Smooth muscle cell of the umbilical artery (primary cell): ENCODE measurements at places on chromosomes 2 and 18. TPM values are rescaled to one million over a fixed set of nuclear protein-coding genes. Genes with fewer than 3 reads are reported as not detected.

The HOXD13 gene
- total RNA-seq, result 2.2 and 2.4 TPM in 2 replicates

The DPY30 gene
- 65.3 and 66.3 TPM in 2 replicates for total RNA-seq

The HOXD12 gene
- total RNA-seq, result not detected in 2 replicates

The FBLN7 gene
- 0.18 and 0.30 TPM in 2 replicates for total RNA-seq

The CROCC2 gene
- total RNA-seq, result not detected in 2 replicates

The SNED1 gene
- 0.14 and 0.30 TPM in 2 replicates for total RNA-seq

The DIPK1C gene
- not detected in 2 replicates for total RNA-seq

The PDE1A gene
- total RNA-seq, result 0.32 and 0.89 TPM in 2 replicates

The PLB1 gene
- 1.1 and 1.2 TPM in 2 replicates for total RNA-seq

The PLCD4 gene
- total RNA-seq, result 0.59 and 0.78 TPM in 2 replicates

The XDH gene
- total RNA-seq, result 0.69 TPM in 1 of 2 replicates, not detected in the other

The NCKAP1 gene
- total RNA-seq, result 214 and 391 TPM in 2 replicates

The SKOR2 gene
- total RNA-seq, result not detected in 2 replicates

The SCN3A gene
- 0.05 and 0.89 TPM in 2 replicates for total RNA-seq

The CCBE1 gene
- 0.59 and 19.1 TPM in 2 replicates for total RNA-seq

The MYL1 gene
- total RNA-seq, result not detected in 2 replicates

The DPP10 gene
- 0.74 and 1.5 TPM in 2 replicates for total RNA-seq

The UGT1A10 gene
- not detected in 2 replicates for total RNA-seq

The ALLC gene
- total RNA-seq, result not detected in 2 replicates

The CYP27C1 gene
- total RNA-seq, result not detected in 2 replicates

The GNLY gene
- not detected in 2 replicates for total RNA-seq

The CD207 gene
- total RNA-seq, result not detected in 2 replicates

The POMC gene
- total RNA-seq, result 1.0 and 1.5 TPM in 2 replicates

The MROH2A gene
- total RNA-seq, result not detected in 2 replicates
